ENCODE measurements at places on chromosomes 4 and X.

GRCh38 chrX:23557070-23557469 lies 110.2 kb upstream of the PRDX4 start:
- DNase-seq = no peak

- DNase-seq = no peak
Observed at GRCh38 chr4:38192516-38192915, 232.3 kb downstream of the PTTG2 start.

GRCh38 chr4:37641886-37642849 lies 44.0 kb downstream of the RELL1 start:
- no peak for DNase-seq

GRCh38 chr4:113436360-113436759 lies 325.2 kb downstream of the CAMK2D start:
- DNase-seq = no peak

- DNase-seq = no peak
Observed at GRCh38 chrX:50952406-50952805, 41.9 kb downstream of the BMP15 start.

- DNase-seq = no peak
Observed at GRCh38 chrX:15866147-15866546, 11.5 kb upstream of the AP1S2 start.

- DNase-seq = no peak
Observed at GRCh38 chr4:47218631-47219030, 187.3 kb downstream of the GABRB1 start.

GRCh38 chr4:52260514-52261210 lies 209.6 kb downstream of the SPATA18 start:
- DNase-seq = no peak

- DNase-seq = no peak
Observed at GRCh38 chr4:175330236-175330635, 412.1 kb downstream of the ADAM29 start.

- no peak for DNase-seq
Observed at GRCh38 chr4:88163336-88163735, 4.9 kb upstream of the ABCG2 start.

DNA sequence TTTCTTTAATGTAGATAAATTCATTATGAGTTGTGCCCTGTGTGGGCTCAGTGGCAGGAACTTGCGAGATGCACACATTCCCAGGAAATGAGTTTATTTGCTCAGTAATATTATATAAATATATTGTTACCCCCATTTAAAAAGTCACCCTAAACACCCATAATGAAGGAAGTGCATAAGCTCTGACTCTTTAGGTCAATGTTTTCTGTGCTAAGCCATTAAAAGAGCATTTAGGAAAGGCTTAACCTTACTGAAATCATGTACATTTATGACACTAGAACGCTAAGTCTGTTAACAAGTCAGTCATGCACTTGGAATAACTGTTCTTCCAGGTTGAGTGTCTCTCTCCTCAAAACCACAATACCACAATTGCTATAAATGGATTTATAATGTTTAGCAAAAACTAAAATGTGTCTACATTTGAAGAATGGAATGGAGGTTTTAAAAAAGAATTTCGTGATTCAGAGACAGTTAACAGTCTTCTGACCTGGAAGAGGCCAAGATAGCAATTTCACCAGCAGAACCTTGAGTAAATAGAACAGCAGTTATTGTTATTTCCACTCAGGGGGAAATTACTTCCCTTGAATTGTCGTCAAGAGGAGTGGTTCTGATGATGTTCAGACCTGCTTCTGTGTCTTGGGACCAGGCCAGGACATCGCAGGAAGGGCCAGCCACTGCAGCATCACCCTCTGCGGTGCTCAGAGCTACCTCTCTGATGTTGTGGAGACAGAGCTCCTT lies 91.1 kb upstream of the VEGFC start:
- DNase-seq = no peak

GRCh38 chrX:43224496-43224895 lies 431.6 kb upstream of the MAOA start:
- no peak for DNase-seq

- DNase-seq = no peak
Observed at GRCh38 chr4:79604152-79604551, 196.1 kb upstream of the GK2 start.

DNA sequence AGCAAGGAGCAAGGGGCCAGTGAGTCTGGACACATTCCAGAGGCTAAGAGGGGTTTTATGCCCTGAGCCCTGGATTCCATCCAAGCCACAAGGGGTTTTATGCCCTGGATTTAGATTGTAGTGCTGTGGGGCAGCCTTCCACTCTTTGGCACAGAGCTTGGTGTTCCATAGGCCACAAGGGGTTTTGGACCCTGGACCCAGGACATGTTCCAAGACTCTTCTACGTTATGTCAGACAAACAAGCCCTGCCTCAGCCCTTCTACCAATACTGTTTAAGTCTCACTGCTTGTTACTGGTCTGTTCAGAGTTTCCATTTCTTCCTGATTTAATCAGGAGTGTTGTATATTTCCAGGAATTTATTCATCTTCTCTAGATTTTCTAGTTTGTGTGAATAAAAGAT lies 12.8 kb upstream of the SCARB2 start:
- no peak for DNase-seq

GRCh38 chr4:115489279-115489678 lies 375.9 kb upstream of the NDST4 start:
- DNase-seq = no peak

DNA sequence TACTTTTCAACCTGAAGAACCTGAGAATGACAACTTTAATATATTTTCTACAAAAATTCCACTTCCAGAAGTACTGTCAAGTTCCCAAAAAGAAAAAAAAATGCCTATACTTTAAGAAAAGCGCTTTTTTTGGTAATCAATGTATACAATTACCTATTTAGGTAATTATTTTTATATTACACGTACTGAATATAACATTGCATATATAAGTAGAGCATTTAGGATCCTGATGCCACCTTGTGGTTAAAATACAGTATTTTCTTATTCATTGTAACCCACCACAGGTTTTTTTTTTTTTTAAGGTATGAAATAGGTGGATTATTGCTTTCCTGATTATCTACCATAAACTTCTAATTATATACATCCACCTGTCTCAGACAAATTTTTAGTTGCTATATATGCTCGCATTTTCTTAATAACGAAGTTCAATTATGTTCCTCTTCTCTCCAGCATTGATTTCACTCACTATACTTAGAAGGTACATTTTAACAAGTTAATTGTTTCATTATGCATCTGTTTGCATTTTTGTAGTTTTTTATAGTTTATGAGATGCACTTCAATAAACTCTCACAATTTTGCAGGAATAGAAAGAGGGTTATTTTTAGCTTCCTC lies 5.2 kb downstream of the MAP9 start:
- DNase-seq = no peak

DNA sequence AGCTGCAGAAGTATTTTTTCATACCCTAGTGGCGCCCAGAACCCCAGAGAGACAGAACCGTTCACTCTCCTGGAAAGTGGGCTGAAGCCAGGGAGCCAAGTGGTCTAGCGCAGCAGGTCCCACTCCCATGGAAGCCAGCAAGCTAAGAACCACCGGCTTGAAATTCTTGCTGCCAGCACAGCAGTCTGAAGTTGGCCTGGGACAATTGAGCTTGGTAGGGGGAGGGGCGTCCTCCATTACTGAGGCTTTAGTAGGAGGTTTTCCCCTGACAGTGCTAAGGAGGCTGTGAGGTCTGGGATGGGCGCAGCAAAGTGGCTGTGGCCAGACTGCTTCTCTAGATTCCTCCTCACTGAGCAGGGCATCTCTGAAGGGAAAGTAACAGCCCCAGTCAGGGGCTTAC lies 84.5 kb upstream of the ATXN3L start:
- no peak for DNase-seq

GRCh38 chr4:14667624-14668151 lies 334.6 kb upstream of the CPEB2 start:
- DNase-seq = no peak

DNA sequence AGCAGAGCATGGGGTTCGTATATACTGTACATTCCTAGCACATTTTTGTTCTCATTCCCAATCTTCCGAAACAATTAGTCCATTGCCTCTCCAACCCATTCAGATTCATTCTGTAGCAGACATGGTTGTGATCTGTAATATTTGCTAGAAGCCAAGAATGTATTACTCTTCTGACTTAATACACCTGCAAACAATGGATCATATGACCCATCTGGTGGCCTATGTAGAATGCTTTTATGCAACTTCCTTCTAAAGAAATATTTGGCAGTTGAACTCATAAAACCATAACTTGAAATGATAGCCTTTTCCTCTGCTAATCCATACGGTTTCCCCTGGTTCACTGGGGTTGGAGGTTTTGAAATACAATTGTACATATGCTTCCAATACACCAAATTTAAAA lies 32.8 kb upstream of the SGMS2 start:
- DNase-seq = no peak

DNA sequence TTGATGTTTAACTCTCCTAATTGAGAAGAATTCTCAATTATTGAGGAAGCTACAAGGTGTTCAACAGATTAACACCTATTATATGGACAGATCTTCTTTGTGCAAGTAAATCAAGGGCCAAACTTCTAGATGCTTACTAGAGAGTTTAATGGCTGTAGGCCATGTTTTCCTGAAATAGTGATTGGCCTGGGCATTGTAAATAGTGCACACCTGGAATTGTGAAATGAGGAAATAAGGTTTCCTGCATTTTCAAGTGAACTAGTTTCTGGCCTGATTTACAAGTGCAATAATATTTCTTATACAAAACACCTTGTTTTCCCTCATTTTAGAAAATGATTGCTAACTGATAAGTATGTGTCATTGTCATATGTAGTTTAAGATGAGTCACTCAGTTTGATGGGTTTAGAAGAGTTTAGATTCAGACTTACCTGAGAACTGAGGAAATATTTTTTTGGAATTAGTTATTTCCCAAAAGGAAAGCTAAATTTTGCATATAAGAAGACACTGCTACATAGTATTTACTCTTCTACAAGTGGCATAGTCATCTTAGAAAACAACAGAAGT lies 21.2 kb downstream of the AFF1 start:
- DNase-seq = no peak

GRCh38 chr4:159401791-159402380 lies 299.0 kb downstream of the RAPGEF2 start:
- DNase-seq = no peak

DNA sequence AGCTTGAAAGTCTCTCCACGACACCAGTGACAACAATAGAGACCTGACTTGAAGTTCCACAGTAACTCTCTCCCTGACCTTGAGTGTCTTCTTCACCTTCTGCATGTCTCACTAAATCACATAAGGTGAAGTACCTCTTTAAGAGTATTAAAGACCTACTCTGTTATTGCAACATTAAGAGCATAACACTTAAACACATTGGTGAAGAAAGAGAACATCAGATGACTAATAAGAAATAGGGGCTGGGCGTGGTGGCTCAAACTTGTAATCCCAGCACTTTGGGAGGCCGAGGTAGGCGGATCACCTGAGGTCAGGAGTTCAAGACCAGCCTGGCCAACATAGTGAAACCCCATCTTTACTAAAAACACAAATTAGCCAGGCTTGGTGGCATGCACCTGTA lies 33.9 kb upstream of the MAPK10 start:
- no peak for DNase-seq

DNA sequence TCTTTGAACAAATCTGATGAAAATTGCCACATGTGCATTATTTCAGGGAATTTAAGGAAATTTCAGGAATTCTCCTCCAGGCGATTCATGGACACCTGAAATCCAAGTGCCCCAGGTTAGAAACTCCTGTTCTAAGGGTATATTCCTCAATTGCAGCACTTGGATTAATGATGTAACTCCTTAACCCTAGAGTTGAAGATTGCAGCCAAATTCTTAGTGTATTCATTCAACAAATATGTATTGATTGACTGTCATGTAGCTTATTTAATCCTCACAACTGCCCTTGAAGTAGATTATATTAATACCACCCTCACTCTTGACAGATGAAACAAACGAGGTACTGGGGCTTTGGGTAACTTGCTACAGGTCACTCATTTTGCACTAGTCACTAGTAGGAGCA lies 11.3 kb downstream of the CETN2 start:
- no peak for DNase-seq

- DNase-seq = no peak
Observed at GRCh38 chrX:101460669-101461068, 24.6 kb upstream of the ARMCX4 start.

DNA sequence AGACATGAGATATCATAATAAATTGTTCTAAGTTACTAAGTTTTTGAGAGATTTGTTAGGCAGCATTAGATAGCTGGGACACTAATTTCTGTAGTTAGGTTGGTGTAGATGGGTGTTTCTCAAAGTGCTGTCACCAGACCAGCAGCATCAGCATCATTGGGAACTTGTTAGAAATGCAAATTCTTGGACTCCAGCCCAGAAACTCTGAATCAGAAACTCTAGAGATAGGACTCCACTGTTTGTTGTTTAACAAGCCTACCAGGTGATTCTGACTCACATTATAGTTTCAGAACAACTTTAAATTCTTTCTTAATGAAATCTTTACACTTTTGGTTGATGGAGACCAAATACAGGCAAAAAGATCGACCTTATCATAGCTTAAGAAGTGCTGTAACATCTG lies 173.7 kb downstream of the PABPC4L start:
- no peak for DNase-seq

- DNase-seq = no peak
Observed at GRCh38 chr4:7180938-7181337, 11.4 kb upstream of the SORCS2 start.

- DNase-seq = peak; percentile 64
Observed at GRCh38 chrX:47623540-47624027, 3.9 kb upstream of the SYN1 start.

GRCh38 chr4:43410636-43411035 lies 518.1 kb downstream of the GRXCR1 start:
- no peak for DNase-seq

DNA sequence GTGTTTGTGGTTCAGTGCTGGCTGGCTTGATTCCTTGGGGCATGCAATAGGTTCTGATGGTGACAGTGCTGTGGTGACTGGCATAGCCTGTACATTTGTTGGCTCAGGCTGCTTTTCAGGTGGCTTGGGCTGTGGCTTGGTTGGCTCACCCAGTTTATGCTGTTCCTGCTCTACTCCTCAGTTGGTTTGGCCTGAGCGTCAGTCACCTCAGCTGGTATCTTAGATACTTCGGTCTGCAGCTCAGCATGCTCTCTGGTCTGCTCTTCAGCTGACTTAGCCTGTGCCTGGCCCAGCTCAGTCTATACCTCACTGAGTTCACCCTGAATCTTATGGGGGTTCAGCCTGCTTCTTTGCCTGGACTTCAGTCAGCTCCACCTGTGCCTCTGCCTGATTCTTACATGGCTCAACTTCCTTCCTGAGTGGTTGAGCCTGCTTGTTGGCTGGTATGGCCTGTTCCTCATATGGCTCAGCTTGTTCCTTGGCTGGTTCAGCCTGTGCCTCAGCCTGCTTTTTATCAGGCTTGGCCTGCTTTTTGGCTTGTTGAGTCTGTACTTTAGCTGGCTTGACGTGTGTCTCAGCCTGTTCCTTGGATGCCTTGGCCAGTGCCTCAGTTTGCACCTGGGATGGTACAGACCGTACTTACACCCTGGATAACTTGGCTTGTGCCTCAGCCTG lies 170.6 kb downstream of the MSN start:
- no peak for DNase-seq

All from D721Med (cell line).